ENCODE measurements at places on chromosomes 2 and 18.

GRCh38 chr2:28980368-28981015, 606 bp upstream of the TOGARAM2 start:
- DNase-seq: no peak

DNA sequence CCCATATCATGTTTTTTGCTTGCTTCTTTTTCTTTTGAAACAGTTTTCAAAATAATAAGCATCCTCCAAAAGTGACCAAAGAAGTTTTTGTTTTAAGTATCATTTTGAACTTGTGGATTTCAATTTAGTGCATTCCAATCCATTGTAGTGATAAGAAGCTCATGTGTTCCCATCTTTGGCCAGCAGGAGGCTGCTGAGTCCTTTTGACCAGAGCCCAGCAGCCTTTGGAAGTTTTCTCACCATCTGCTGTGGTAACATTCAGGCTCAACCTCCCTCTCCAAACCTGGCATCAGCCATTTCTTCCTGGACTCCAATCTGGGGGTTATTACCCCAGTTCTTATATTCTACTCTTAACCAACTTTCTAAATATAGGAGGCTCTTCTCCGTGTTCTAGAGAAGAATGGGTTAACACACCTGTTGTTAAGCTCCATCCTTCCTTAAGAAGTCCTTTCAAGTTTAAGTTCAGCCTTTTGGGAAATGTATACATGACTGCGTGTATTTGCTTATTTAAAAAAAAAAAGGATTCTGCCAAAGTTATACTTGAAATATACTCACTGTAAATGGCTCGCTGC, 39.0 kb upstream of the MAL start:
- peak; percentile 70 for DNase-seq

GRCh38 chr2:196407675-196408264, 231.7 kb upstream of the CCDC150 start:
- DNase-seq: no peak

GRCh38 chr18:13221869-13222855, 3.6 kb downstream of the LDLRAD4 start:
- no peak for DNase-seq

- DNase-seq: peak; percentile 79
These were observed 26.2 kb downstream of the UNC50 start for GRCh38 chr2:98634406-98635092.

DNA sequence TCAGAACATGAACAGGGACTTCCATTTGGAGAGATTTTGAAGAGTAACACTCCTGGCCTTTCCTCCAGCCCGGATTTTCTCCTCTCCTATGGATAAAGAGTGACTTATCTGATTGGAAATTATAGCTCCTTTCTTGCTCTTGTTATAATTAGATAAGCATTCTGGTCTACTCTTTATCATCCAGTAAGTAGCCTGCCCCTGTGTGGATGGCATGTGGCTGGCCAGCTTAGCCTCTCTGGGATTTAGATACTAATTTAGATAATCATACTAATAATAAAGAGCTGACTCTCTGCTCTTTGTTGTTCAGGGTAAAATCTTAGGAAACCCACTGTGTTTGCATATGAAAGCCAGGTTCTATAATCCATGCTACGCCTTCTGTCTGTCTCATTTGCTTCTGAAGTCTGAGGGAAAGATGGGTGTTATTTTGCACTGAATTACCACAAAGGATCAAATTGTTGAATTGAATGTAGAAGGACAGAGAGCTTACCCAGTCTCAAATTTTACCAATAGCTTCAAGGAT, 438.8 kb downstream of the SPAG16 start:
- no peak for DNase-seq

GRCh38 chr18:6204476-6204875, 210.2 kb downstream of the L3MBTL4 start:
- DNase-seq: no peak

DNA sequence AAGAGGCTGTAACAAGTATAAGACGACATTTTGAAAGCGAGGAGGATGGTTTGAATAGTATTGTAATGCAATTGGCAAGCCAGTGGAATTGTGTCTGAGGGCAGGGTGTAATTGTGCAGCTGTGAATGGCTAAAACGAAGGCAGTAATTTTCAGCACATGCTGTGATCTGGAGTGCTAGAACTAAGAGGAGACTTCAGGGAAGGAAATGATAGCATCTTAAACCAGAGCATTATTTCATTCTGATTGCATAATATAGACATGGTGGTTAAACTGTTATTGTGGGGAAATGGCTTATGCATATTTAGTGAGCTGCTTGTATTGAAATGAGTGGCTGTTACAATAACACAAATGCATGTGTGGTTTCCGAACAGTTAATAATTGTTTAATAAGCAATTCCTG, 36.3 kb downstream of the THSD7B start:
- DNase-seq: no peak

GRCh38 chr2:156333951-156334495, 1.5 kb upstream of the NR4A2 start:
- peak; percentile 81 for DNase-seq

DNA sequence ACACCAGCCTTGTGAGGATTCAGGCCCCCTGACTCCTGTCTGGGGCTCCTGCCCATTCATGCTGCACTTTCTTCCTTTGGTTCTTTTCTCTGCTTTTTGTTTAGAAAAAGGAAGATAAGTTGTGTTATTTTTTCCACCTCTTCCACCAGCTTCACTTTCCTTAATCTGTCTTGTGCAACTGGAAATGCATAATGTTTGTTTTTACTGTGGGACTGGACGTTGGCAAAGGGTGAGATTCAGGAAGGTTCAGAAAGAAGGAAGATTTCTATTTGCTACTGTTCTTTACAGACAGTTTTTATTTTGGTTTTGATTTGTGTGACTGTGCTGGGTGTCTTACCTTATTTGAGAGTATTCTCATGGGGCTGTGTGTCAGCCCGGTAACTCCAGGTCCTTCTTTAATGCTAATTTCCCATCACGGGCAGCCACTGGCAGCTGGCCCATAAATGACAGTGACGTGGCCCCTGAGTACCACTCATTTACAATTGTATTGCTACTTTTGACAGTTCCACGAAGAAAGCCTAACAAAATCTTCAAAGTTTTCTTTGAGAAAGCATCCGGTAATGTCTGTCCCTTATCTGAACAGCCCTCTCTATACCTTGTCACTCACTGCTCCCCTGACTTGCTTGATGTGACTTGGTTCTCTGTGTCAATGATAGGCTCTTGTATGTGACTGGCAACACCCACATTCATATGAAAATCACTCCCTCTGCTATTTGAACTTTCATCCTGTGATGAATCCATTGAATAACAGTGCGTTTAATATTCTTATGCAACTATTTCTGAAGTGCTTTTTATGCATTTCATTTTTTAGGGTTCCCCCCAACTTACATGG, 32.7 kb downstream of the RHBDD1 start:
- no peak for DNase-seq

DNA sequence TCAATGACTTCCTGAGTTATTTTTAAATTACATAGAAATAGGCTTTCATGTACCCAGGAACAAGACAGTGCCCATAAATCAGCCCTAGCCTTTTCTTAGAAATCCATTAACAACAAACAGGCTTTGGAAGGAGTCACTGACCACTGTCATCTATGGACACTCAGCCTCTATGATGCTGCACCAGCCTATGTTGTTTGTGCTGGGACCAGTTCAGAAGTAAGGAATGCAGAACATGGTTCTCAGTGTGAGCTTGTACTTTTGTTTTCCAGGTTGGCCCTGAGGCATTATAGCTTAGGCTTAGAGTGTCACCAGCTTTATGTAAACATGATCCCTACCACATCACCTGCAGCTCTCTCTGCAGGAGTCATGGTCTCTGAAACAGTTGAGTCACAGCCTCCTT, 335.7 kb upstream of the CDH7 start:
- no peak for DNase-seq

DNA sequence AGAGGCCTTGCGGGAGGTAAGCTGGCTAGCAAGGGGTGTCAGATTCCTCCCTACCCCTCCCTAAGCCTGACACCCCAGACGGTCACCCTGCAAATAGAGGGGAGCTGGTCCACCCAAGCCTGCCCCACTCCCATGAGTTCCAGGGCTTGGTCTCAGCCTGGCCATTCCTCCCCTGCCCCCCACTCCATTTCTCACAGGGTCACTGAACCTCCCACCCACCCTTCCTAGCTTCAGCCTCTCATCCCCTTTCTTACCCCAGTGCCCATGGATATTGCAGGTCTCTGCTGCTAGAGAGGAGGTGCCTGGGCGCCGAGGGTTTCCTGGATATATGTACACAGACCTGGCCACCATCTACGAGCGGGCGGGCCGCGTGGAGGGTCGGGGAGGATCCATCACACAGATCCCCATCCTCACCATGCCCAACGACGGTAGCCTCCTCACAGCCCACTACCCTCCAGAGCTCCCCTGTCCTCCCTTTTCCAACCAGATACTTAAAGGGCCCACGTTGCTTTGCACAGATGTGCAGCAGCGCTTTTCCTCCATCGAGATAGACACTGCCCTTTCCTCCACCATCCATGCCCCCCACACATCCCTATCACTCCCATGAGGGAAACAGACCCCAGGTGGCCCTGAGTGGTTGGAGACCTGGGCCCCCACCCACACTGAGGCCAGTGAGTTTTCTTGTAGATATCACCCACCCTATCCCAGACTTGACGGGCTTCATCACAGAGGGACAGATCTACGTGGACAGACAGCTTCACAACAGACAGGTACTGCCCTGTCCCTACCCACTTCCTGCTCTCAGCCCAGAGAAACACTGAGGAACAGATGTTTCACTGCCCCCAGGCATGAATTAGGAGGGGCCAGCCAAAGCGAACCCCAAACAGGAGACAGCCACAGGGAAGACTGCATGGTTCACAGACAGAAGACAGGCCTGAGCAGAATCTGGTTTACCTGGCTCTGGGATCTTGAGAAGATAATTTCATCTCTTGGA, 15.2 kb upstream of the ANKRD53 start:
- DNase-seq: no peak

GRCh38 chr2:236628256-236628901, 58.8 kb downstream of the ACKR3 start:
- DNase-seq: no peak

GRCh38 chr2:153575171-153575853, 96.8 kb upstream of the RPRM start:
- DNase-seq: no peak

GRCh38 chr2:219049282-219049681, 8.0 kb upstream of the CFAP65 start:
- no peak for DNase-seq

DNA sequence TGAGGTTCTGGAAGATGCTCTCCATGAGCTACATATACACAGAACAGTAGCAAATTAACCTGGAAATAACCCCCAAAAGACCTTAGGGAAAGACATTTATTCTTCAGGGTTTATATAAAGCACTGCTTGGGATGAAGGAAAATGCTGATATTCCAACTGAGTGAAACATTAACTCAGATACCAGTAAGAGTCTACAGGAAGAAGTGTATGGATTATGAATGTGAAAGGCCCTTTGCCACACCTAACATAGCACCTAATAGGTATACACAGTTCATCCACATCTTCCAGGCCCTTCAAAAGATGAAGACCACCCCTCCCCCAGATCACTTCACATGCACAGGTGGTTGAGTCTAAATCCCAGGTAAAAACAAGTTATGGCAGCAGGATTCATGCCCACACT, 50.4 kb downstream of the MYO5B start:
- DNase-seq: no peak

DNA sequence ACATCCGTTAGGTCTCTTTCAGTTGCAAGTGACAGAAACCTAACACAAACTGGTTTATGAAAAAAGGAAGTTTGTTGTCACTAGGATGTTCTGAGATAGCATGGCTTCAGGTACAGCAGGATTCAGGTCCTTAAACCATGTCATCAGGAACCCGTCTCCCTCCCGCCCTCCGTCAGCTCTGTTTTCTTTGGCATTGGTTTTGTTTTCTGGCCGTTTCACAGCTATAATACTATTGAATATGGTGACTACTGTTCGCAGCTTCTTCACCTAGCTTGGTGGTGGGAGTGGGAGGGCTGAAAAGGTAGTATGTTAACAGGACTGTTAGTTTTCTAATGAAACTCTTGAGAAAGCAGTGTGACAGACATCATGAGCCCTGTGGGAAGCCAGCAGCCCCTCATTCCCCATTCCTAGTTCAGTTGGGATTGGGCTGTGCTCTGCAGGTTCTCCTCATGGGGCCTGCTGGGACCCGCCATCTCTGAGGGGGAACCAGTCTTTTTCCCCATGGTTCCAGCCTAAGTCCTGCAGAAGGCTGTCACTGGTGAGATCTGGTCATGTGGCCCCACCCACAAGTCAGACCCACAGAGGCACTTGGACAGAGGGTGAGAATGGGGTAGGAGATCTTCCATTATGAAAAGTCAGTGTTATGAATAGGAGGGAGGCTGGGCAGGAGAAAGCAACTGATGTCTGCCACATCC, 12.1 kb downstream of the PTMA start:
- no peak for DNase-seq

GRCh38 chr18:14000884-14001283, 85.5 kb upstream of the MC2R start:
- no peak for DNase-seq

DNA sequence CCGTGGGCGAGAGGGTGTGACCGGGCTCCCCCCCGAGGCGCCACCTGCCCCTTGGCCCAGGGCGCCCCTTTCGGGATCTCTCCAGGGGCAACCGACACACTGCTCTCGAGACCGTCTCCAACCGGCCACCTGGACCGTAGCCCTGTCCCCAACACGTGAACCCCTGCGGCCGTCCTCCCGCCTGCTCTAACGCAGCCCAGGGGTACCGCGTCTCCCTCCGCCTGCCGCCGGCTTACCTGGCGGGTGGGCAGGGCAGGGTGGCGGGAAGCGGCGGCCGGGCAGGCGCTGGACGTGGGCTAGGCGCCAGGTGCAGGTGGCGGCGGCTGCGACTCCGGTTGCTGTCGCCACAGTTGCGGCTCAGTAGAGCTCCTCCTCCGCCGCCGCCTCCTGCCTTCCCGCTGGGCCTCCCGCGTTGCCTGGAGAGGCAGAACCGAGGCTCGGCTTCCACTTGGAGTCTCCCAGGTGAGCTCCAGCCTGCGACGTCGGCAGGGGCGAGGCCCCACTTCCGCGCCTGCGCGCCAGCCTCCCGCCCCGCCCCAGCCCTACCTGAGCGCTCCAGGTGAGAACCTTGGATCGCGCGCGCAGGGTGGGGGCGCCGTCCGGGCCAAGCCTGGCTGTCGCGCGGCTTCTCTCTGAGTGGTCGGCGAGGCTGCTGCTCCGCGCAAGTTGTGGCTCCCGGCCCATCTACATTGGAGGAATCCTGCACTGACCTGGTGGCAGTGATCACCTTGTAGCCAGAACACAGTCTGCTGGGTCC, at the start of gene GALNT3:
Gene GALNT3 (minus strand): TSS at position 469 of the 757 bp plus-strand sequence. CDS start 23,547 bp downstream, outside the sequence.
- DNase-seq: peak; percentile 47

- no peak for DNase-seq
These were observed 1043.9 kb upstream of the POU3F3 start for GRCh38 chr2:103809941-103810441.

DNA sequence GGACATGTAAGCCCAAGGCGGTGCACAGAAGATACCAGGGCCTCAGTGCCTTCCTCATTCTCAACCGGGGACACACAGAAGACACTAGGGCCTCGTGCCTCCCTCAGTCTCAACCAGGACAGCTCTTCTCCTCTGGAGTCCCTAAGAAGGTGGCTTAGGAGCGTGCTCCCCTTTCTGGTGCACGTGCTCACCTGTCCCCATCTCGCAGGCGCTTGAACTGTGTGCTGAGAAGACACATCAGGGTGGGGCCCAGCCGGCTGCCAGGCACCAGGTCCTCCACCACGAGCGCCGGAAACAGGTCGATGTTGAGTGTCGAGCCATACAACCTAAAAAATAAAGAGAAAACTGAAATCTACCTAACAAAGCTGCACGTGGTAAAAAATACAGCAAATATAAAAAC, 99.9 kb downstream of the PXDN start:
- DNase-seq: no peak

- peak; percentile 56 for DNase-seq
These were observed 13.9 kb downstream of the MAL start for GRCh38 chr2:95039363-95039762.

All from activated CD4-positive, alpha-beta T cell treated with anti-CD3 and anti-CD28 coated beads for 36 hours (primary cell).